AG20443 (cell line): ENCODE measurements at places on chromosomes 2 and 18.

DNA sequence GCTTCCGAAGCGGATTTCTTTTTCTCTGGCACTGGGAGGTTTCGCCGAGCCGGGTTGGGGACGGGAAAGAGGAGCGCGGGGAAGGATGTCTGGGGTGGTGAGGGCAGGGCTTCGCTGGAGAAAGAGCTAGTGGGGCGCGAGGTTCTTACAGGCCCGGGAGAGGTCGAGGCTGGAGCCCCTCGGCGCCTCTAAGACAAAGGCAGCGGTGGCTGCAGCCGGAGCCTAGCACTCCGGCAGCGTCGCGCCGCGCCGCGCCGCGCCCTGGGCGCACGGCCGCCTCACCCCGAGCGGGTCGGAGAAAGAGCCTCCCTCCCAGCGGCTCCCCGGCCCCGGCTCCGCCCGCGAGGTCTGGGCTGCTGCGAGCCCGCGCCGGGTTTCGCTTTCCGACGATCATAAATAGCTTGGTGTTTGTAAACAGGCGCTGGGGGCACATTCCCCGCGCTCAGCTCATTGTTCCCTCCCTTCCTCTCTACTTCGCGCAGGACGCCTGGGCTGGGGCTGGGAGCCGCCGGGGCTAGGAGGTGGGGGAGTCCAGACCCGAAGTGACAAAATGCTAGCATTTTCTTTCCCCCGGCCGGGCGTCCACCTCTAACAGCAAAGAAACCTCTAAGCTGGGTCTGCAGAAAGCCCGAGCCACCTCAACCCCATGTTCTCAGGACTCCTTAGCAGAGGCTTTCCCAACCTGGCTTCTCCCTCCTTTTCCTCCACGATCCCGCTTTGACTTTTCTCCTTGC, 813 bp upstream of the MEIS1 start:
- peak; percentile 70 for DNase-seq

GRCh38 chr2:165239230-165239629, at the start of gene SCN2A:
Gene SCN2A, plus strand, starts transcription at chr2:165239414. Its CDS starts 56,410 bp downstream, at chr2:165295824.
- DNase-seq = peak; percentile 6

DNA sequence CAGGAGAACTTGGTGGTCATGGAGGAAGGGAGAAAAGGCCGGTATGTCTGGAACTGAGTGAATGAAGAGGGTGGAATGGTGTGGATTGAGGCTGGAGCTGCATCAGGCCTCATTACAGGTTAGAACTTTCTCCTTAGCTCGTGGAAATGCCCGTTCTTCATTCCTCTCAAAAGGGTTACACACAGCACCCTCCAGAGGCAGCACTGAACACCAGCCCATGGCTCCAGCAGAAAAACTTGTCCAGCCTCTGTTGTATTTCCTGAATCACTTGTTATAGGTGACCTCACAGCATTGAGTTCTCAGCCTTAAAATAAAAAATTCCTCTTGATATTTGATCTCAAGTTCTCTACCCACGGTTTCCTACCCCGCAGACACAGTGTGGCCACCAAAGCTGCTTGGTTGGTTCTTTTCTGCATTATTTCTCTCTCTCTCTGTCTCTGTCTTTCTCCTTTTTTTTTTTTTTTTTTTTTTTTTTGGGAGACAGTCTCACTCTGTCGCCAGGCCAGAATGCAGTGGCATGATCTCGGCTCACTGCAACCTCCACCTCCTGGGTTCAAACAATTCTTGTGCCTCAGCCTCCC, 89.6 kb downstream of the ITGB1BP1 start:
- peak; percentile 82 for DNase-seq

- peak; percentile 71 for DNase-seq
Measured at GRCh38 chr2:240556553-240557100, 1.2 kb downstream of the ANKMY1 start.

DNA sequence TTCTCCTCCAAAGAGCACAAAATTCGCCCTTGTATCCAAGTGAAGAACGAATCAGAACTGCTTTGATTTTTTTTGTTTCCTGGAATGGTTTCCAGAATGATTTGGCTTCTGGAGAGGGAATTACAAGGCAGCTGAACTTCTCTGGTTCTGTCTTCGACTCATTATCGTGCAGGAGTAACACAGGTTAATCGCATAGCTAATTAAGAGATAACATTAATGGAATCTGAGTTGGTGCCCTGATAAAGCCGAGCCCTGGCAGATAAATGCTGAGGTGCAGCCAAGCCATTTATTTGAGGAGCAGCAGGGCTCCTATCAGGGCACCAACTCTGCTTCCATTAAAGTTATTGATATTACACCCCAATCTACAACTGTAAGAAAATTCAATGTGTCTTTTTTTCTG, 433.7 kb downstream of the ZNF521 start:
- DNase-seq = no peak

DNA sequence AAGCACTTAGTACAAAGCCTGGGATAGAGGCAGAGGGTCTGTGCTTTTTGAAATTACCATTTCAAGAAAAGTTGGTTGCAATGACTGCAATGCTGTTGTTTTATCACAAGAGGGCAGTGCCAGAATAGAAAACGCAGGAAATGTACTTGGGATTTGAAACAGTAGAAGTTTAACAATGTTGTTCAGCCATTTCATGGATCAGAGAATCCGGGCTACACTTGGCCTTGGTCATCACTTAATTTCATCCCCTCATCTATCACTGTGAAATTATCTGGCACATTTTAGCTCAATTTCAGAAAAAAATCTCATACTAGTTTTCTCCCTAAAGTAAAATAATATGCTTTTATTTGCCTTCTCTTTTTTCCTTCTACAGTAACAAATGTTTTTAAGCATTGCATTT, 70.8 kb downstream of the RAPGEF4 start:
- DNase-seq = peak; percentile 63

DNA sequence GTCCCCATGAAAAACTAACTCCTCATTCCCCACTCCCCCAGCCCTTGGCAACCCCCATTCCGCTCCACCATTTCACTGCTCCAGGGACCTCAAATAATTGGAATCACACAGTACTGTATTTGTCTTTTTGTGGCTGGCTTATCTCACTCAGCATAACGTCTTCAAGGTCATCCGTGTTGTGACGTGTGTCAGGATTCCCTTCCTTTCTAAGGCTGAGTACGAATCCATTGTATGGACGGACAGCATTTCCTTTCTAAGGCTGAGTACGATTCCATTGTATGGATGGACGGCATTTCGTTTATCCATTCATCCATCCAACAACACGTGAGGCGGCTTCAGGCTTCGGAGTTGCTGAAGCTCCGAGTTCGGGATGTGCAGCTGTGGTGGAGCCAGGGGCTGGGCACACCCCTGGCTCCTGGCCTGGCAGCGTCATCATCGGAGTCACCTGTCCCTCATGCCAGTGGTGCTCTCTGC, 1.2 kb upstream of the ASB1 start:
- no peak for DNase-seq

DNA sequence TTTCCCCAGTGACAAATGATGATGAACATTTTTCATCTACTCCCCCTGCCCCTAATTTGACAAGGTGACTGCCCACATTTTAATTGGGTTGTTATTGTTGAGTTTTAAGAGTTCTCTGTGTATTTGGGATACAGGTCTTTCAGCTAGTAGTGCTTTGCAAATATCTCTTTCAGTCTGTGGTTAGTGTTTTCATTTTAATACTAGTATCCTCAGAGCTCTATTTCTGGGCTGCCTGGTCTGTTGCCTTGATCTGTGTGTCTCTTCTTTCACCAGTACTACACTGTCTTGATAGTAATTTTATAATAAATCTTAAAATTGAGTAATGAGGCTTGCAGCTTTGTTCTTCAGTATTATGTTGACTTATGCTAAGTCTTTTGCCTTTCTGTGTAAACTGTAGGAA, 19.7 kb downstream of the EIF5B start:
- no peak for DNase-seq

DNA sequence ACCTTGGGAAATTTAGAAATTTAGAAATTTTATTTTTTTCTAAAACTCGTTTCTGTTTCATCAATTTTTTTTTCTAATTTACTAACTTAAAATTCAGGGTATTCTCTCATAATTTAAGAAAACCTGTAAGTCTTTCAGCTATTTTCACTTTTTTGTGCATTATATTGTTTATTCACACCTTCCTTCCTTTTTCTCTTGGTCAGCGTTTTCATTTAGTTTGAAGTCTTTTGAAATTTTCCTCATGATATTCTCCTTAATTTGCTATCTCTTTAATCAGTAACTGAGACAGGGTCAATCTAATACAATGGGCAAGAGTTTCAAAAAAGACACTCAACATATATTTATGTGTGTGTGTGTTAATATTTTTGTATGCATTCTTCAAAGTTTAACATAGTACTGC, 50.5 kb upstream of the MSTN start:
- no peak for DNase-seq

DNA sequence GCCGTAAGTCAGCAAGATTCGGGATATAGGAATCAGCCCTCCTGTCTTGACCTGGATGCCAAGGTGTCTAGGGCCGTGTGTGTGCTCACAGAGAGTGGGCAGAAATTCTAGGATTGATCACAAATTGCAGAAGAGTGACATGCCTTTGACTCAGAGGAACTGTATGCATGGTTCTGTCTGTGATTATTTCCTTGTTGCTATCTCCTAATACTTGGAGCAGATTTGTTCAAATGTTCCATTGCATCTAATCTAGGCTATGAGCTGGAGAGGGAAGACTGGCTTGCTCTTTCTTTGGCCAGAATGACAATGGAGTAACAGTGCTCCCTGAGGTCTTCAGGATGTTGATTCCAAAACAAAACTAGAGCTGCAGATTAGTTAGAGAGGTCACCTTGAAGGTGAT, 115.0 kb downstream of the EN1 start:
- DNase-seq = peak; percentile 20

GRCh38 chr18:8847066-8847755, 141.9 kb downstream of the MTCL1 start:
- peak; percentile 78 for DNase-seq

DNA sequence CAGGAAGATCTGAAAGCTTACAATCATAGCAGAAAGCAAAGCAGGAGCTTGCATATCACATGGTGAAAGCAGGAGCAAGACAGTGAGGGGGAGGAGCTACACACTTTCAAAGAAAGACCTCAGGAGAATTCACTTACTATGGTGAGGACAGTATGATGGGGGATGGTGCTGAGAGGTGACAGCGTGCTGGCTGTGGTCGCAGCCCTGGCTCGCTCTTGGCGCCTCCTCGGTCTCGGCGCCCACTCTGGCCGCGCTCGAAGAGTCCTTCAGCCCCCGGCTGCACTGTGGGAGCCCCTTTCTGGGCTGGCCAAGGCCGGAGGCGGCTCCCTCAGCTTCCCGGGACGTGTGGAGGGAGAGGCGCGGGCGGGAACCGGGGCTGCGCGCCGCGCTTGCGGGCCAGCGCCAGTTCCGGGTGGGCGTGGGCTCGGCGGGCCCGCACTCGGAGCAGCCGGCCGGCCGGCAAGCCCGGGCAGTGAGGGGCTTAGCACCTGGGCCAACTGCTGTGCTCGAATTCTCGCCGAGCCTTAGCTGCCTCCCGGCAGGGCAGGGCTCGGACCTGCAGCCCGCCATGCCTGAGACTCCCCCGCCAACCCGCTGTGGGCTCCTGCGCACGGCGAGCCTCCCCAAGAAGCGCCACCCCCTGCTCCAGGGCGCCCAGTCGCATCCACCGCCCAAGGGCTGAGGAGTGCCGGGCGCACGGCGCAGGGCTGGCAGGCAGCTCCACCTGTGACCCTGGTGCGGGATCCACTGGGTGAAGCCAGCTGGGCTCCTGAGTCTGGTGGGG, 131.9 kb upstream of the SPATS2L start:
- no peak for DNase-seq

DNA sequence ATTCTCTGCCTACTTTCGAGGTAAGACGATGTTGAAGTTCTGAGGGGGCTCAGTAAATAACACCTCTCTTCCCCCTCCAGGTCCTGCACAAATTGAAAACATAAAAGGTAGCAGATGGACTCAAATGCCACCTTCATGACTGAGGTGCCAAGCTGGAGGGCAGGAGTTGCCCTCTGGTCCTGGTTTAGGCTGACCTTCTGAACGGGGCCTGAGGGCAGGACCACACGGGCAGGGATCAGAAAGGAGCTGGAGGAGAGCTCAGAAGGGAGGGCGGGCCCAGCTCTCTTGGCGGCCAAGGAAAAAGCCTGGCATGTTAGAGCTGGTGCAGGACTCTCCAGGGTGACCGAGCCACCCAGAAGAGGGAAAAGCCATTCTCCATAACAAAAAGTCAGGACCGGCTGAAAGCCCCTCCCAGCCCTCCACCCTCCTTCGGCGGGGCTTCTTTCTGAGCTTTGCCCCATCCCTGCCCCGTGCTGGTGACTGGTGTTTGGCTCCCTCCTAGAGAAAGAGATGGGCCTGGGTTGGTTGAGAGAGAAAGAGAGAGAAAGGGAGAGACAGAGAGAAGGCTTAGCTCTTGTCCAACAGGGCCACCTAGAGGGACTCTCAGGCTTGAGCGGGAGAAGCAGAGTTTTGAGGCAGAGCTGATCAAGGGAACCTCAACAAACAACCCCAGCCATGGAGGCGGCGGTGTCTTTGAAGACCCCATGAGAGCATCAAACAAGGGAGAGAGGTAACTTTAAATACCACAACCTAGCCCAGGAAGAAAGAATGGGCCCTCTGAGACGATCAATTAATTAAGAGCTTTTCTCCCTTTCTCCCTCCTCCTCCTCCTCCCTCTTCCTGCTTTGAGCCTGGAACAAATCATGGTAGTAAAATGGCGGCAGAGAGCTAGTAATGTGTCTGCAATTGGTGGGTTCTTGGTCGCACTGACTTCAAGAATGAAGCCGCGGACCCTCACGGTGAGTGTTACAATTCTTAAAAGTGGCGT, 50.8 kb downstream of the WIPF1 start:
- peak; percentile 67 for DNase-seq

DNA sequence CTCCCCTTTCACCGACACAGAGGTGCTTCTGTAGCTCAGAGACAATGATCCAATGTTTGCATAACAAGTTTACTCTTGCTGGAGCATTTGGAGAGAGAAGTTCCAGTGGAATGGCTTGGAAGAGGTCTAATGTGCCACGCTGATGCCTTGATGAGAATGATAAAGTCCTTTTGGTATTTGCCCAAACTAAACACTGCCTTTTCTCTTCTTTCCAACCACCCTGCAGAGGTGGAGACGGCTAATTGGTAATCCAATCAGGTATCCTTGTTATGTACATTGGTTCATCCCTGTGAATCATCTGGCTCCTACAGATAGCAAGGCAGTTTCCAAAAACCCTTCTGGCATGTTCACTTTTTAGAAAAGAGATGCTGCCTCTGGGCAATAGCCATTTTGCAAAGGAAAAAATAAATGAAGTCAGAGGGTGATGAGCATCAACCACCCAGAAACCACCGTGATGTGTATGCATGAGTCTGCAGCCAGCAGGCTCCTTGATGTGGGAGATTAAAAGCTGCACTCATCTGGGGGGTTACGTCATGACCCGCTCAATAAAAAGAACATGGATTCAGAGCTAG, 40.6 kb downstream of the KIAA2012 start:
- DNase-seq = peak; percentile 67

DNA sequence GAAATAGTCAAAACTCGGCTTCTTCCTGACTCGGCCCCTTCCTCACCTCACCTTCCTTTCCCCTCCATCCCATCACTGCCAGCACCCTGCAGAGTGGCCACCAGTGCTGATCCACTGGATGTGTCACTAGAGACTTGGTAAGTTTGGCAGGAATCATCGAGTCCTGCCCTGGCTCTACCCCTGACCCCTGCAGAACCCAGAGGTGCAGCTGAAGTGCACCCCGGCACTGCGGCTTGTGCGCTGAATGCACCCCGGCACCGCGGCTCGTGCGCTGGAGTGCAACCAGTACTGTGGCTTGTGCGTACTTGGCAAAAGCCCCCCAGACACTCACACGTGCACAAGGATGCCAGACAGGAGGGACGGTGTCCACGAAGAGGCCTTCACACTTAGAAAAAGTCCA, 206.5 kb downstream of the SNTG2 start:
- DNase-seq = no peak

- peak; percentile 7 for DNase-seq
Measured at GRCh38 chr18:45780568-45780967, 44.9 kb upstream of the SIGLEC15 start.

GRCh38 chr18:31546476-31546875, 45.2 kb upstream of the TTR start:
- DNase-seq = no peak
